Foreskin fibroblast (primary cell): ENCODE measurements at places on chromosomes 6 and 20.
A peak's percentile ranks its signal among the peaks of the same experiment; 100 is the strongest.

DNA sequence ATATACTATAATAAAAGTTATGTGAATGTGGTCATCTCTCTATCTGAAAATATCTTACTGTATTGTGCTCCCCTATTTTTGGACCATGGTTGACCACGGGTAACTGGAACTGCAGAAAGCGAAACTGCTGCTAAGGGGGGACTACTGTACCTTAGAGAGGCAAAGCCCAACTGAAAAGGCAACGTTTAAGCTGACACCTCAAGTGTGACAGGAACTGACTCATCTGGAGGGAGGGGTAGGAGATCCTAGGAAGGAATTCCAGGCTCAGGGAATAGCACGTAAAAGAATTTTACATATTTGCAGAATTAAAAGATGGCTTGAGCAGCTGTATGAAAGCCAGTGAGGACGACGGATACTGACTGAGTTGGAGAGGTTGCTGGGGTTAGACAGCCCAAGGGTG is 34.8 kb downstream of the ELOVL2 start:
- DNase-seq: no peak

DNA sequence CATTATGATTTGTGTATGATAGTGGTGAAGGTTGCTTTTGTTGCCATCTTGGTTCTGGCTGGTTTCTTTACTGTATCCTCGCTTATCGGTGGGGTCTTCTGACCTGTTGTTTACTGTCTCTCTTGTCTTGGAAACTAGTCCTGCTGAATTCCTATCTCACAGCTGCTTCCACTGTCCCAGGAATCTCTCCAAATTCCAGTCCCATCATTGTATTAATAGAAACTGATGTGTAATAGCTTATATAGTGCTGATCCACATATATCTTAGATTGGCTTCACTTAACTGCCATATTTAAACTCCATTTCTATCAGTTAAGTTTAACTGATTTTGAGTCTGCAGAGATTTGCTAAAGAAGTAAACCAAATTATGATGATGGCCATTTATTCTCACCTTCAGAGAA is 5.9 kb downstream of the GTF2H5 start:
- DNase-seq: peak; percentile 36

GRCh38 chr6:23783901-23784300 is 342.1 kb upstream of the NRSN1 start:
- no peak for DNase-seq

DNA sequence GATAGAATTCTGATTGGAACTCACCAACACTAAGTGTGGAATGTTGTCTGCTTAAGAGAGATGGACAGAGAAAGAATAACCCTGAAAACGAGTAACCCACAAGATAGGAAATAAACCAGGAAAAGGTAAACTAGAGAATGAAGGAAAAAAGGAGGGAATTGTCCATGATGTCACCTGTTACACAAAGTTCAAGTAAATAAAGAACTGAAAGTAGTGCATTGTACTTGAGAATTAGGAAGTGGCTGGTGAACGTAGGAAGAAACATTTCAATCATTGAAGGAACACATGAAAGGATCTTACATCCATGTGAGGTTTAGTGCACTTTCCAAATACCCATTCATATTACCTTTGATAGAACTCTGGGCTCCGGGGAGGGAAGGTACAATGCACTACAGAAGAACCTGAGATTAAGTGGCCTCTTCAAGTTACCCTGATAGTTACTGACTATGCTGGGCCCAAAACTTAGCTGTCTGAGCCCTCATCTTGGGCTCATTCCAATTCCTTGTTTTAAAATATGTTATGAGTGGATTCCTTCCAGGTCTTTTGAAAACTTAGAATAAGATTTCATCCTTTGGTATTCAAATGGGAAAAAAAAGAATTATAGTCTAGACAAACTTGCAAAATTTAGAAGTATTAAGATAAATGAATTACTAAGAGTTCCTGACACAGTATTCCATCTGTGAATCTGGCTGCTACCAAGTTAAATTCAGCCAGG is 1.1 kb upstream of the STX7 start:
- DNase-seq: no peak

DNA sequence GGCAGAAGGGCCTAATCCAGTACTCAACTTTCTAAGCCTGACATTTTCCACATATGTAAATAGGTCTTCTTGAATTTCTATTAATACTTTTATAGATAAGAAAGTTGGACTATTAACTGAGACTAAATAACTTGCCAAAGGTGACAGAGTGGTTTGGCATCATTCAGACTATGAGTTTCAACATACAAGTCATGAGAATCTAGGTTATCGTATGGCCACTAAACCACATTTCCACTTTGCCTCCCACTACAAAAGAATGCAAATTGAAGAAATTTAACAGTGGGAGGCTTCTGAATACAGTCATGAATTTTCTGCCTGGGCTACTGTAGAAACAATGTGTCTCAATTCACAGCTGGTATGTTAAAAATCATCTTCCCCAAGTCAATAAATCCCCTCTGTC is 531.0 kb upstream of the AGPAT4 start:
- DNase-seq: no peak

GRCh38 chr6:1315560-1316386 is 3.9 kb downstream of the FOXQ1 start:
- DNase-seq: no peak

GRCh38 chr6:53556986-53557715 is 12.2 kb upstream of the GCLC start:
- DNase-seq: no peak
